ENCODE measurements at places on chromosomes 5 and 9. TPM values are rescaled to one million over a fixed set of nuclear protein-coding genes. Genes with fewer than 3 reads are reported as not detected.

The SREK1 gene
- total RNA-seq = 18.3 TPM

The C9 gene
- total RNA-seq = not detected

The OR2V2 gene
- not detected for total RNA-seq

The INSL6 gene
- not detected for total RNA-seq

The SHB gene
- 39.4 TPM for total RNA-seq

The RFX3 gene
- total RNA-seq = 0.58 TPM

The SGCD gene
- 11.2 TPM for total RNA-seq

The FGF1 gene
- 2.0 TPM for total RNA-seq

The CSF1R gene
- total RNA-seq = not detected

The NOXA1 gene
- 0.23 TPM for total RNA-seq

The CDKN2B-AS1 gene
- not detected for total RNA-seq

The HCN1 gene
- not detected for total RNA-seq

The ANKS6 gene
- 11.3 TPM for total RNA-seq

The PCDHGA11 gene
- 11.7 TPM for total RNA-seq

The FKBP15 gene
- 14.8 TPM for total RNA-seq

The LCNL1 gene
- total RNA-seq = 2.2 TPM

The MED22 gene
- total RNA-seq = 14.5 TPM

The FRRS1L gene
- total RNA-seq = 1.2 TPM

Measured in pericardium fibroblast (primary cell).